ENCODE measurements at places on chromosomes 1 and 21.

DNA sequence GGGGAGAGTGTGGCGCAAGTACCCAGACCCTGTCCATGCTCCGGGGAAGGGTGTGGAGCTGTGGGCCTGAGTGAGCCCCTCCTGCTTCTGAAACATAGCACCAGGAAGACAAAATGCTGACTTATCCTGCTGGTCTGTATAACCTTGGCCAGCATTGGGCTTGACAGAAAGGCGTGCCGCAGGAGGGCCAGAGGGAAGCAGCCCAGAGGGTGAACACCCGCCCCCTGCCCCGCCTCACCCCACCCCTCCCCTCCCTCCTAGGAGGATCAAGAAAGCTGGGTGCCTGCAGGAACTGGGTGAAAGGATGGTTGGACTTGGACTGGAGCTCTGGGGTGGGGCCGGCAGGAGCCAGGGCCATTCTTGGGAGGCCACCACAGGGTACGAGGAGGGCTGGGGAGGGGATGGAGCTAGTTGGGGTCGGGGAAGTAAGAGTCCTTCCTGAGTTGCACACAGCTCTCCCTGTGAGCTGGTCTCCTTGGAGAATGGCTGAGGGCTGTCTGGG is 27.1 kb downstream of the PTPRF start:
- DNase-seq: no peak

DNA sequence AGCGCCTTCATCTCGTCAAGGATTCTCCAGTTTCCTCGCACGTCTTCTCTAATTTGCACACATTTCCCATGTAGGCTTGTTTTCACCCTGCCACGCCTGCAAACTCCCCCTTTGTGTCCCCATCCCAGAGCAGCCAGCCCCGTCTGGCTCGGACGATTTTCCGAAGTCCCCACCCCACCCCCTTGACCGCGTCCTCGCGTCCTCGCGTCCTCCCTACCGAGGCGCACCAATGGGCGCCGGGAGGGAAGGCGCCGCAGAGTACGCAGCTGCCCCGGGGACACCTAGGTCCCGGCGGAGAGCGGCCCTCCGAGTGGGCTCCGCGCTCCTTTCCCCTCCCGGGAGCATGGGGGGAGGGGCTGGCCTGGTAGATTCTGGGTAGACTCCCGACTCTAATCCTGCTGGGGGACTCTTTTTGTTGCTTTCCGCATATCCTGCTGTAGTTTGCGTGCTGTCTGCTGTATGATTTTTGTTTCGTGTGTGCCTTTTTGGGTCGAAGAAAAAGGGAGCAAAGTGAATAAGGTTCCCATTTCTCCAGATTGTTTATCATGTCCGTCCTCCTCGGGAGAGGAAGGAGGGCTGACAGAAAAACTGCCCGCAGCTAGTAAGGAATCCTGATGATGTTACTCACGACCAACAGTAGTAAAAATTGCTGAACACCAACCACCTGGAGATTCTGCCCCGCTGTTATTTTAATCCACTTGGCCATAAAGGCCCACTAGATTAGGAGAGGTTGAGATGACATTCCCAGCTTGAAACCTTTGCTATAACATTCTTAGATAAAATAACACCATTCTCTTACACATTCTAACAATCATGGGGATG is 1.5 kb downstream of the CACHD1 start:
- peak; percentile 66 for DNase-seq

DNA sequence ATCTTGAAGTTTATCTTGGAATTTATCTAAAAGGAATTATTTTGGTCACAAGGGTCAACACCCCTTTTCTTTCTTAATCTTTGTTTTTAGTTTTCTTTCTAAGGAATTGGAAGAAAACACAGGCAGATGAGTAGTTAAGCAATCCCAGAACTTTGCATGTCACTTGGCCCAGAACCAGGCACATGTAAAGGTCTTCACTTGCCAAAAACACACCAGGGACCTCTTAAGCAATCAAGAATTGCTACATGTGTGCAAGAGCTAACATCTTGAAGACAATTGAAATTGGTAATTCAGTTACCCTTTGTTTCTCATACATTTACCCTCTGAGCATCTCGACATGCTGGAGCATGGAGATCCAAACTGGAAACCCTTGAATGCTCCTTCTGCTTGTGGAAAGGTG is 114.2 kb downstream of the ZC3H11B start:
- DNase-seq: peak; percentile 81

GRCh38 chr1:206736878-206737728 is 33.5 kb upstream of the IL19 start:
- DNase-seq: no peak

DNA sequence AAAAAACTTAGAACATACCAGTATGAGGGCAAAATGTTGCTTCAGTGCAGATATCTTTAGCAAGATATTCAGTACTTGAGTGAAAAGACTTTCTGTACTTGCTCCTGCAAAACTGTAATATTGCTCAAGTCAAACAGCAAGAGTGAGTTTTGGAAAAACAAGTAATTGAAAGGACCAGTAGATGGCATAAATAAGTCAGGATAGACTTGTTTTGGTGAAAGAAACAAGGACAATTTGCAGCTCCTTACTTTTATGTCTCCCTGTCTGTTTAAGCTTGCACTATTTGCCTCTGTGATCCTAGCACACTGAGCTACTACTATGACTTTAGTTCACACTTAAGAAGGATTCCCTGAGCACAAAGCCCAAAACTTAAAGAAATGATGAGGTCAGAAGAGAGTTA is 39.1 kb downstream of the IFI44 start:
- peak; percentile 15 for DNase-seq

DNA sequence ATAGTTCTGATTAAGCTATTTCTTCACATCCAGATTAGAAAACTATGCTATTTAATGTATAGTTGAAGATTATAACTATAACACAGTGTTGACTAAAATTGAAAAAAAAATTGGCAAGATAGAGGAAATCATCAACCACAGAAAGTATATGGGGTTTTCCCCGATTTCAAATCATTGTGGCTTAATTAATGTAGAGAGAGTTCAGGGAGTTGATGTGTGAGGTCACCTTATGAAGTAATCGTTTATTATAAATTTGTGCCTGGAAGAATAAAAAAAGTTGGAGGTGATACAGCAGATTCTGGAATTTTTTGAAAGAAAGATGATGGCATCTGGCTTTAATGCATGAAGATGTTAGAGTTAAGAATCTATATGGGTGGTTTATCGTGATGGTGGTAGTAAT is 84.3 kb downstream of the PTGS2 start:
- DNase-seq: no peak

- DNase-seq: no peak
Observed at GRCh38 chr1:238187575-238187949, 296.8 kb upstream of the ZP4 start.

GRCh38 chr1:19197845-19198244 is 12.2 kb downstream of the UBR4 start:
- DNase-seq: no peak

DNA sequence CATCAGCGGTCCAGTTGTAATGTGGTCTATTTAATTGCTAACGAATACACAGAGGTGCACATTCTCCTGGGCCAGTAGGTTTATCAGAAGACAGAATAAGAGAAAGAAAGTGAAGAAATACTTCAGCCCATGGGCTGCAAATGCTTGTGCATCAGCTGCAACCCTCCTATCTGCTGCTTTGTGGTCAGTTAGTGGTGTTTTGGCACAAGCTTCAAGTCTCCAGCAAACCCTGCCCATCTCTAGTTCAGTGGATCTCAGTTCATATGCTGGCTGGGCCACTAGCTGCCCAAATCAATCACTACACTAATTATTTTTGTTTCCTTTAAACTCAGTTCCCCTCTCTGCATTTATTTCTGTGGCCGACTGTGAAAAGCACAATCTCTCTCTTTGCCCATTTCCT is 124.2 kb downstream of the KCNJ6 start:
- no peak for DNase-seq

DNA sequence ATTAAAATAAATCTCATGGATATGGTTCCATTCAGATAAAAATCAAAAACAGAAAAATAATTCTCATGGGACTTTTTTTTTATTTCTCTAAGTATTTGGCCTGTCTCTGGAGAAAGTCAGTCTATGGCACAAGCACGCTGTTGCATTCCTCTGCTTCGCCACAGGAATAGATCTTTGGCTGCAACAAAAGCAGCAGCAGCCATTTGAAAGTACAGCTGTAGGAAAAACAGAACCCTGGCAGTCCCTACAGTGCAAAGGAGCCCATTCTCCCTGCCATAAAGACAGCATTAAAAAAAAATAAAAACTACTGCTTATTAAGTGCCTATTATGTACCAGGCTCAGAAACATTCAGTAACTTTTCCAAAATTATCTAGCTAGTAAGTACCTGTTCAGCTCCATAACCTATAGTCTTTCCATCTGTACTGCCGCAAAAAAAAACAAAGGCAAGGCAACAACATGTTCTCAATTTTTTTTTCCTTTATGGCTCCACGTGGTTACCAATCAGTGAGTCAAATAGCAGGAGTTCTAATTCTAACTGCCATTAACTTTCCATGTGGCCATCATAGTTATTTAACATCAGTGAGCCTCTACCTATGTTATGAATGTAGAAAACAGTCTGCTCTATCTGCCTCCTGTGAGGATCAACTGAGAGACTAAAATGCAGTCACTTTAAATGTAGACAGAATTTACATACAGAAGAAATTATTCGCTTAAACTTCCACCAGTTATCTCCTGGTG is 22.7 kb downstream of the SLC35D1 start:
- peak; percentile 20 for DNase-seq

DNA sequence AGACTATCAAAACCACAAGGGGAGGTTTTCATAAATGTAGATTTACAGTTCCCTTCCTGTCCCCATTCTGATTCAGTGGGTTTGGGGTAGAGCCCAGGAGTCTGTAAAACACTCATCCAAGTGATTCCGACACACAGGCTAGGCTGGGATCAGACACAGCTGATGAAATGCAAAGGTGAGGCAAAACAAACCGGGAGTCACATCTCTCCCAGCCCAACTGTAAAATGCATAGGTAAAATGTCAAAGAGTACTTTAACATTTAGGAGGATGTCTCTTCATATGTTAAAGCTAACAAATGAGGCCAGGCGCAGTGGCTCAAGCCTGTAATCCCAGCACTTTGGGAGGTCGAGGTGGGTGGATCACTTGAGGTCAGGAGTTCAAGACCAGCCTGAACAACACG is 45.0 kb downstream of the ZNF281 start:
- no peak for DNase-seq

DNA sequence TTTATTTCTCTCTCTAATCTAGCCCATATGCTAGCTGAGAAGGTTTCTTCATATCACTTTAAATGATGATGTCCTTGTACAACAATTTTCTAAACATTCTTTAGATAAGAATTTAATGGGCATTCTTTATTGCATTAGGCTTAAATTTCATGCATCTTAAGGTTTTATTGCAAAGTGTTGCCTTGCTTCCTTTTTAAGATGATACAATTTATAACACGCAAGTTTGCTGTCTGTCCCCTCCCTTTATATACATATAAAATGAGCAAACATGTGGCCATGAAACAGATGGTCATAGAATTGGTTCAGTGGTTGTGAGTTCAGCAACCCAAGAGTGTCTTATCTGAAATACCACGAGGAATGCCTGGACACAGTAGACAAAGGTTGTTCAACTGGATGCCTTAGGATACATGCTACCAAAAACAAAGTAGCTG is 12.1 kb downstream of the NBPF3 start:
- no peak for DNase-seq

DNA sequence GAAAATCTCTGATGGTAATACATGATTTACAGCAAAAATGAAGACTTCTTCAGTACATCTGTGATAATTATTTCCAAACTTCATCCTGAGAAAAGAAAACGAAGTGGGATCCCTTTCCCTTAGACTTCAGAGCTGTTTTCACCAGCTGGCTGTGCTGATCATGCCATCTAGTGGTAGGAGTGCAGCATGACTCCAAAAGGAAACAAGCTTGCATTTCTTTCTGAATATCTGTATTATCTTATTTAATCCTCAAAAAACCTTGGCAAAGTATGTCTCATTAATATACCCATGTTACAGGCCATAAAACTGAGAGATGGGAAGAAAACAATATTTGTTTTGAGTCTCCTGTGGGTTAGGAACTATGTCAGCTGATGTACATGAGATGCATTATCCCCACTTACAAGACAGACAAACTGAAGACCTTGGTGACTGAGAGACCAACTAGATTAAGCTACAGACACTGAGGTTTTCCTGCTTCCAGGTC is 9.8 kb upstream of the GJA8 start:
- peak; percentile 47 for DNase-seq

- no peak for DNase-seq
Observed at GRCh38 chr1:21229246-21230000, 52.7 kb upstream of the EIF4G3 start.

GRCh38 chr1:14850563-14850962 is 252.1 kb downstream of the KAZN start:
- no peak for DNase-seq

DNA sequence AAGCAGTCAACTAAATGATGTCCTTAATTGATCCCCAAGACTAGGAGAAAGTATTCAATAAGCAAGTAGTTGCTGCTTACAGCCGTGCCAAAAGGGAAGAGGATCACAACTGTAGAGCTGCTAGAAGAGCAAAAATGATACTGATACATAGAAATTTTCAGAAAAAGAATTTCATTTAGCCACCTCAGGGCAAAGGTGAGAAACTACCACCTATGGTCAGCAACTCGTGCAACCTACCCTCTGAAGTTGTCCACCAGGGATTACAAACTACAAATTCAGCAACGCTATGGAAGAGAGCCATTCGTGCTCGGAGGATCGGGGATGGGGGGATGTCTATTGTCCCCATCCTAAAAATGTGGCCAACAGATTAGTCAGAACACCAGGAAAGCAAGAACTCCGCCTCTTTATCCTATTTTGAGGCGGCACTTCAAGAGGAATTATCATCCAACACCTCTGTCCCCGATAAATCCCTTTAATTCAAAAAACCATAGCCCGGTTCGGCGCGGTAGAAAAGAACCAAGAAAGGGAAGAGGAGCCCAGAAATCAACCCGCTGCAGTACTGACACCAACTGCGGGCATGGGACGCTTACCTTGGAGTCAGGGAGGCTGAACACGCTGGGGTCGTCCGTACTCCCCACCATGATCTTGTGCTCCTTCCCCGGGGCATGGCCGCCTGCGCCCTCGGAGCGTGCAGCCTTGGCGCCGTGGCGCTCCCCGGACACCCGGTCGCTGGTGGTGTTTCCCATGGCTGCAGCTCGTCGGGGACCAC is 687 bp downstream of the PRKAB2 start:
- peak; percentile 25 for DNase-seq

DNA sequence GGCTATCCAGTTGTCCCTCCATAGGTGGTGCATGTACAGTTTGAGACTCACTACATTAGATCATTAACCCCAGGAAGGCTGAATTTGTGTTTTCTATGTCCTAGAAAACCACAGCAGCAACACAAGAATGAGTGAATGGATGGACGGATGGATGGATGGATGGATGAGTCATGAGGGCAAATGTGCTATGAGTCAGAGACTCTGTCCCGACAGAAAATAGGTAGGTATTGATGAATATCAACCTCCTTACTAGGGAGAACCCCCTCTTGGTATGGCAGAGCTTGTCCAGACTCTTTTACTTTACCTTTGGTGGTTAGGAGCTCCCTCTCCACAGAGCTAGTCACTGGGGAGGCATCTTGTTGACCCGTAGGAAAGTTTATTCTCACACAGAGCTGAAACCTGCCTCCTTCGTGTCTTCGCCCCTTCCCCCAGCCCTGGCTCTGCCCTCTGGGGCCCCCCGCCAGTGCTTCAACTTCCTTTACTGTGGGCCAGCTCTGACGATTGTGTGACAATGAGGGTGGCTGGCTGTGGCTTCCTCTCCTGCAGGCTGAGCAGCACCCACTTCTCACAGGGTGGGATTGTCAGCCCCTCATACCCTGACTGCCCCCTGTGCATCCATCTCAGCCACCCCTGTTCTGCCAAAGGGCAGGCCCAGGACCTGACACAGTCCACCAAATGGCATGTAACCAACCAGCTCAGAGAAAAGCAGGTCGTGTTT is 145.2 kb downstream of the FOXD2 start:
- no peak for DNase-seq
